Cerebellum (tissue), 4 donors: ENCODE measurements at places on chromosomes 12 and 14. TPM values are rescaled to one million over a fixed set of nuclear protein-coding genes. Genes with fewer than 3 reads are reported as not detected.

DNA sequence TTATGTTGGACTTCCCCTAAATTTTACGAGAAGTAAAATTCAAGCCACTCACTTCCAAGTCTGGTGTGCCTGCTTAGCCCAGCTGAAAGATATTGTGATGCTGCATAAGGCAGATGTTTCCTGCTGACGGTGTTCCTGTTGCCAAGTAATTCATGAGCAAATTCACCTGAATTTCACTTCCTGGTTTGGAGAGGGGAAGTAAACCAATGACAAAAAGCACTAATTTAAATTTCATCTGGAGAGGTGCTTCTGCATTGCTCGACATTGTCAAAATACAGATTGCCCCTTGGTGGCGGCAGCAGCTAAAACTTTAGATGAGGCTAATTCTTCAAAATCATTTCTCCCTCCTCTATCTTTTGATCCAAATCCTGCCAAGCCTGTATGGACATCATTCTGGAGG is 281.1 kb downstream of the AACS start:
- DNase-seq, result no peak

- no peak for DNase-seq
Observed at GRCh38 chr14:75046899-75047298, 4.4 kb downstream of the MLH3 start.

DNA sequence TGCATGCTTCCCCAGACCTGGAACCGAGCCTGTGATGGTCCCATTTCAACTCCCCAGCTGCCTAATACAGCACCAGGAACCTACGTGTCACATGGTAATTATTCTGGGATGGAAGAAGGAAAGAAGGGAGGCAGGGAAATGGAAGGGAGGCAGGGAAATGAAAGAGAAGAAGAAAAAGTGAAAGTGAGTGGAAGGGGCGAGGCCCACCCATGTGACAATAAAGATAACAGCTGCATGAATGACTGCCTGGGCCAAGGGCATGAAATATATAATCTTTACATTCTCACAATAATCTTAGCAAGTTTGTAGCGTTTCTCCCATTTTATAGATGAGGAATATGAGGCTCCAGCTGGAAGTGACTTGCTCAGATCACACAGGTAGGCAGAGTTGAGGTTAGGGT is 245.0 kb upstream of the PWP1 start:
- DNase-seq, result no peak

- no peak for DNase-seq
Observed at GRCh38 chr14:95500201-95500681, 16.2 kb downstream of the SYNE3 start.

GRCh38 chr14:74942608-74943007 is 12.8 kb downstream of the PGF start:
- DNase-seq, result no peak

GRCh38 chr12:93419388-93420034 is 22.2 kb downstream of the UBE2N start:
- peak; percentile 47 for DNase-seq

- DNase-seq, result no peak
Observed at GRCh38 chr14:43789458-43789857, 717.6 kb downstream of the FSCB start.

SERPINA9 gene
- not detected for total RNA-seq

FOXA1 gene
- total RNA-seq, result not detected

CBLN3 gene
- 0.91 TPM for total RNA-seq

RDH5 gene
- total RNA-seq, result 8.6 TPM

APOLD1 gene
- 30.2 TPM for total RNA-seq

ANO4 gene
- total RNA-seq, result 44.3 TPM
